ENCODE measurements at places on chromosomes 4 and X. TPM values are rescaled to one million over a fixed set of nuclear protein-coding genes. Genes with fewer than 3 reads are reported as not detected.

TIGD4 gene
- total RNA-seq, result not detected

GRCh38 chr4:75908555-75908954, 6.3 kb upstream of the PPEF2 start:
- DNase-seq, result no peak

DNA sequence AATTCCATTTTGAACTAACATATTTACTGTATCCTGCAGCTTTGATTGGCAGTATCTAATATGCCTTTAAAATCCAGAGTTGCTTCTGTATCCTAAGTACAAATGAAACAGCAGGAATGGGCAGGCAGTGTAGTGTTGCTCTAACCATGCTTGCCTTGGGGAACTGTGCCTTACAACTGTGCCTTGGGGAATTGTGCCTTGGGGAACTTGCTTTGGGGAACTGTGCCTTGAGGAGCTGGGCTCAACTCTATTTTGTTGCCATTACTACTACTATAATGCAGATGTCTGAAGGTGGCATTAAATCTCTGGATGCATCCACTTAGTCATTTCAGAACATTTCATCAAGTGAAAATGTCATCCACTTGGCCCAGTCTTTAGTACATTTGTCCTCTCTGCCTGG, 6.9 kb downstream of the CXCL3 start:
- no peak for DNase-seq

DNA sequence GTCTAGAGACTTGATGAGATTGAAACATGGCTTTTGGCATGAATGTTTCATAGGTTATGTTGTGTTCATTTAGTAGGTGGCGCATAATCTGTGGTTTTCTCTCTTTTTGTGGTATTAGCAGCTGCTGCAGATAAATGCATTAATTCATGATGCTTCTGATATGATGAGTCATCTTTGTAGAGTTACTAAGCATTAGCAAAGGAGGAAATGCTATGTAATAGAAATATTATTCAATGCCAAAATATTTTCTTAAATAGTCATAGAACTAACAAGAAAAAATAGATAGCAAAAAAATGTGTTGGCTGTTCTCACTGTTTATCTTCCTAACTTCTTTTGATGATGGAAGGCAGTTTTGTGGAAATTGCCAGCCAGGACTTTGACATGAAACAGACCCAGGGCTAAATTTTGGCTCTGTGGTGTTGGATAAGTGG, 3.6 kb downstream of the ZXDB start:
- DNase-seq, result peak; percentile 85

- DNase-seq, result no peak
Observed at GRCh38 chr4:76354517-76355473, 48.3 kb downstream of the STBD1 start.

- DNase-seq, result peak; percentile 57
Observed at GRCh38 chrX:23694606-23695005, 27.3 kb downstream of the PRDX4 start.

DNA sequence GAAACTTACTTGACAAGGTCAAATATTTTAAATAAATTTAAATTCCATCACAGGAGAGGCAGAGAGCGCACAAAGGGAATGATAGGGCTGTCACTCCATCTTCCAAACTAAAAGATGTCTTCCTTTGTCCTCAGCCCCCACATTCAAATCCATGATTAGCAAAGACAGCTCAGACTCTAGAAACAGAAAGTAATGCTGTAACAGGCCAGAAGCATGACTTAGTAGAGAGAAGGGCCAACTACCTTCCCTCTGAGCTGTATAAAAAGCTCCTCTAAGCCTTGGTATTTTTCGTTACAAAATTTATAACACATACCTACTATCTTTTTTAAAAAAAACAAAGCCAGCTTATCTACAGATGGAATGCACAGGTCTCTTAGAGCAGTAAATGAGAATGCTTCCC, 207.4 kb downstream of the MAPK10 start:
- DNase-seq, result no peak

DNA sequence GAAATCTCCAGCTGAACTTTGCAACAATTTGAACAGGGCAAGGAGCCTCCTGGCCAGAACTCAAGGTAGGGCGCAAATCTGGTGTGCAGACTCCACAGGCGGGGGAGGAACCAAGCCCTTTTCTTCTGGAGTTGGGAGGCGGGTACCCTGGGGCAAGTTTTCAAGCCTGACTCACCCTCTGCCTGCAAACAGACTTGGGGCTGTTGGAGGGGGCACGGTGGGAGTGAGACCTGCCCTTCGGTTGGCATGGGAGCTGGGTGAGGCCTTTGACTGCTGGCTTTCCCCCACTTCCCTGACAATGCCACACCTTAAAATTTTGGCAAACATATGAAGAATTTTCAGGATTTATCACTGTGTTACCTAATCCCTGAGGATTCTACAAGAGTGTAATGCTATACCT, 709.8 kb upstream of the DIAPH2 start:
- DNase-seq, result no peak

Measured in IMR-90 (cell line).